ENCODE measurements at places on chromosomes 5 and 9. TPM values are rescaled to one million over a fixed set of nuclear protein-coding genes. Genes with fewer than 3 reads are reported as not detected.

JADE2 gene
- 88.8 TPM for total RNA-seq

GABRB2 gene
- not detected for total RNA-seq

- no peaks in the 10 kb centered on the region for H3K36me3 ChIP-seq
- peak; percentile 50 for DNase-seq
- no peak overlapping the region for H3K4me3 ChIP-seq
These were observed 12.0 kb downstream of the GPSM1 start for GRCh38 chr9:136339173-136339957.

DNA sequence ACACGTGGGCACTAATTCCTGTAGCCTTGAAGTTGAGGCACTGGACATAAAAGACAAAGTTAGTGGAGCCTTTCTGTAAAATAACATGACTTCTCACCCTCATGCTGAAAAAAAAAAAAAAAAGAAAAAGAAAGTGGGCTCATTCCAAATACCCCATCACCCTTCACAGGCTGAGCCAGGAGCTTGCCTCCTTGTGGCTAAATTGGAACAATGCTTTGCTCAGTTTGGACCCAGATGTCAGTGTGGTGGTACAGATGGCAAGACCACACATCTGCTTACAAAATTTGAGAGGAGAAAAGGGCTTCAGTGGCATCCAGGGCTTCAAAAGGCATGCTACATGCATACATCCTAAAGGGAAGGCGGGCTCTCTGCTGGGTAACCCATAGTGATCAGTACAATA, 342.8 kb downstream of the EBF1 start:
- H3K36me3 ChIP-seq: no peaks in the 10 kb centered on the region
- no peak overlapping the region for H3K4me3 ChIP-seq
- H3K27ac ChIP-seq: no peak overlapping the region
- peaks cover 4% of the 10 kb centered on the region for H3K4me1 ChIP-seq
- no peak for DNase-seq
- H3K27me3 ChIP-seq: peaks cover 26% of the 10 kb centered on the region

DNA sequence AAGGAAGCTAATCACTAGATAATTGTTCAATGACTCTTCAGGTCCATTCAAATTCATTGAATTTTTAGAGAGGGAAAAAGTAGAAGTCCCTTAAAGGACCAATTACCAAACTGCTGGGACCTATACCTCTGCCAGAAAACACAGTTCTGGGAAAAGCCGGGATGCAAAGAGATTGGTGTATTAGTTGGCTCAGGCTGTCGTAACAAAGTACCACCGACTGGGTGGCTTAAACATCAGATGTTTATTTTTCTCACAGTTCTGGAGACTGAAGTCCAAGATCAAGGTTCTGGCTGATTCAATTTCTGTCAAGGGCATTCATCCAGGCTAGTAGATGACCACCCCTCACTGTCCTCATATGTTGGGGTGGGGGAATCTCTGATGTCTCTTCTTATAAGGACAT, 177.1 kb upstream of the FSTL4 start:
- DNase-seq: no peak
- H3K36me3 ChIP-seq: peaks cover 3% of the 10 kb centered on the region
- no peaks in the 10 kb centered on the region for H3K4me1 ChIP-seq
- peaks cover 6% of the 10 kb centered on the region for H3K27me3 ChIP-seq
- no peak overlapping the region for H3K4me3 ChIP-seq

GRCh38 chr9:133122935-133123611, 2.0 kb upstream of the RALGDS start:
- H3K27me3 ChIP-seq: no peaks in the 10 kb centered on the region
- H3K4me3 ChIP-seq: no peak overlapping the region
- no peak for DNase-seq
- H3K36me3 ChIP-seq: peaks cover 1% of the 10 kb centered on the region
- H3K4me1 ChIP-seq: peaks cover 51% of the 10 kb centered on the region

All from activated T-cell treated with anti-CD3 and anti-CD28 coated beads, Interleukin-2, amount 50 U/mL, for 72 hours (primary cell).